Thyroid gland (tissue), 4 donors: ENCODE measurements at places on chromosomes 1 and 21. TPM values are rescaled to one million over a fixed set of nuclear protein-coding genes. Genes with fewer than 3 reads are reported as not detected.

HNRNPU gene
- 433 TPM for total RNA-seq

EFCAB7 gene
- total RNA-seq = 11.4 TPM

ITLN2 gene
- total RNA-seq = not detected

SERPINC1 gene
- not detected for total RNA-seq

DMBX1 gene
- total RNA-seq = not detected

KRTAP11-1 gene
- total RNA-seq = not detected

SERTAD4 gene
- 3.5 TPM for total RNA-seq

CYP4A22 gene
- total RNA-seq = not detected

IVL gene
- not detected for total RNA-seq

GREM2 gene
- total RNA-seq = 0.27 TPM
